ENCODE measurements at places on chromosomes 13 and 19.

DNA sequence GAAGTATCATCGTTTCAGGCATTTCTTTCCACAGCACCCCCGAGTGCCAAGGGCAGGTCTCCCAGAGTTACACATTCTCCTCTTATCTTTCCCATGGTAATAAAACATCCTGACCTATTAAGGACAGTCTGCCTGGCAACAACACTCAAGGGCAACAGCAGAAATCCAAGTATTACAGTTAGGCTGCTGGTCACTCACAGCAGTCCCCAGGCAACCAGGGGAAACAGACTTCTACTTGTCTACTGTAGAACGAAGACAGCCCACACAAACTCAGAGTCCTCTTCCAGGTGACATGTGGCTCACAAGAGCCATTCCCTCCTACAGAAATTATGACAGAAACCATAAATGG, 24.3 kb downstream of the RCBTB1 start:
- peak; percentile 32 for DNase-seq

DNA sequence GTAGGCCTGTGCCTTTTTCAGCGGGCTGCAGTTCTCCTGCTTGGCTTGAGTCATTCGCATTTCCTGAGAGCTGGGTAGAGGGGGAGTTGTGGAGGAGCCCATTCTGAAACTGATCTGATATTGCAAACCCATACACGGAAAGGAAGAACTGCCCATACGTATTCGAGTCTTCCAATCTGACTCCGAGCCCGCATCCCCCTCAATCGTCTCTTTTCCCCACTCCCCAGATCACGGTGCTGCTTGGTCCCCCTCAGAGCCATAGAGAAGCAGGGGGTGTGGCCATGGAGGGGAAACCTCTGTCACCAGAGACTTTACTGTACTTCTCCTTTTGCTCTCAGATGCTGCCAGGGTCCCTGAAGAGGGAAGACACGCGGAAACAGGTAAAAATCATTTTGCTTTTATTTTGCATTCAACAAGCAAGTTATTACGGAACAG, at the start of gene CD22:
CD22 (plus strand) TSS at position 337 of the 435 bp plus-strand sequence. CDS start 2,854 bp downstream, outside the sequence.
- DNase-seq, result no peak

DNA sequence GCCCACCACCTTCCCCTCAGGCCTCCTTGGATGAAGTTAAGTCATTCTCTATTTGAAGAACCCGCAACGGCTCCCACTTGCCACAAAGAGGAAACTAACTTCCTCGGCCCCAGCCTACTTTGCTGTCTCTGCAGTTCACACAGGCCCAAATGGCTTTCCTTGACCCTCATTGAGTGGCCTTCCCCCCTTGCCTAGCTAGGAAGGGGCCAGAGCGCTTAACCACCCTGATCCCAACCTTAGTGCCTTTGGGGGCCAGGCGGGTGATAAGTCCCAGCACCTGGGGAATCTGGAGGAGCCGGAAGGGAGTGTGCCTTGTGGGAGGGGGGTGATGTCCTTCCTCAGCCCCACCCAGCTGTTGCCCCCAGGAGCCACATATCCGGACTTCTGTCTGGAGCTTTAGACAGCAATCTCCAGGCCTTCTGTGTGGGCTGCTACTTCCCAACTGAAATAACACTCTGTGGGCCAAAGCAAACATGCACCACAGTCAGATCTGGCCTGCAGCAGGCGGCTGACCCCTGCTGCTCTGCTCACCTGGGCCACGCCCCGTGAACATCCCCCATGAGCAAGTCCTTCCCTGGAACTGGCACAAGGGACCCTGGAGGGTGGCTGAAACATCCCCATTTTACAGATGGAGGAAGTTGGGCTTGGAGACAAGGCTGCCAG, 10.5 kb downstream of the NECTIN2 start:
- no peak for DNase-seq

GRCh38 chr19:42148266-42148665, 16.0 kb upstream of the POU2F2 start:
- no peak for DNase-seq

GRCh38 chr13:113187263-113187669, 21.2 kb downstream of the PCID2 start:
- DNase-seq, result peak; percentile 98

GRCh38 chr19:53192771-53193534, at the start of gene ZNF665:
Gene ZNF665 (minus strand): TSS chr19:53193358. CDS start chr19:53182898, 10,460 bp downstream.
- DNase-seq, result peak; percentile 86

DNA sequence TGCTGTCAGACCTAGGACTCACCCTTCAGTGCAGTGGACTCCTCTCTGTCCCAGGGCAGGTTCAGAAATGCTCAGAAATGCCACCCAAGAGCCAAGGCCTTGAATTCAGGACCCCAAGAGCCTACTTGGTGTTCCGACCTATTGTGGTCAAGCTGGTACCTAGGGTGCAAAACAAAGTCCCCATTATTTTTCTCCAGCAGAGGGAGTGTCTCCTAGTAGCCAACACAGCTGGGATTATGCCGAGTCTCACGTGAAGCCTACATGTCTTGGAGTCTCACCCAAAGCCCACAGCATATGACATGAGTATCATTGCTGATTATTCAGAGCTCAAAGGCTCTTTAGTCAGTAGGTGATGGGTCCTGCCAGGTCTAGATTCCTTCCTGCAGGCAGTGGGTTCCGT, 671.1 kb upstream of the SPRY2 start:
- DNase-seq, result no peak

- no peak for DNase-seq
Measured at GRCh38 chr13:24250376-24251057, 58.9 kb upstream of the C1QTNF9 start.

DNA sequence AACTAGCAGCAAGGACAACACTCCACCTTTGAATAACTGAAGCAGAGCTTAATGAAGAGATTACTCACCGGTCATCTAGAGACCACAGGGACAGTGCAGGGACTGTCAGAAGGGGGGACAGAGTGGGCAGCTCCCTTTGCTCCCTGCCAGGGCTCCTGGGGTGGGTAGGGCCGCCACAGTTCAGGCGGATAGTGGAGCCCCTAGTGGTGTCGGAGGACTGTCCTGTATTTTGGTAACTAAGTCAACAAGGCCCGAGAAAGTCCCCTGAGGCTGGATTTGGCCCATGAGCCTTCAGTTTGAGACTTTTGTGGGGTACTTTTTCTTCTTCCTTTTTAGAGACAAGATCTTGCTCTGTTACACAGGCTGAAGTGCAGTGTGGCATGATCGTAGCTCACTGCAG, 44.6 kb downstream of the GJA3 start:
- DNase-seq, result no peak

DNA sequence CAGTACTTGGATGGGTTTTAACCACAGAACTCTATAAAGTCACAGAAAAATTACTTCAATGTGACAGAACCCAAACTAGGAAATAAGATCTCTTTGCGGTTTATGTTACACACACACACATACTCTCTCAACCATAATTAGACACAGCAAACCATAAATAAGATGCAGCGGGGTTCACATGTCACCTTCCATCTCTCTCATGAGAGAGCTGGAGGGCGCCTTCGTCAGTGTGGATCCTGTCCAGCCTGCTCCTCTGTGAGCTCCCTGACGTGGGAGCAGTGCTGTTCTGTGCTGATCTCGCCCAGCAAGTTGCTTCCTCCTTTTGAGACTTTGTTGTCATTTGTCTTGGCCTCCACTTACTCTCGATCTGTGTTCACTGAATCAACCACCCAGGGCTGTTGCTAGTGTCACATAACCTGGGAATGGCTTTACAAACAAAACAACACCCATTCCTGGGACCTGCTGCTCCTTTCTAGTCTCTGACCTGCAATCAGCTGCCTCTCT, 204.9 kb upstream of the KL start:
- DNase-seq, result peak; percentile 26

DNA sequence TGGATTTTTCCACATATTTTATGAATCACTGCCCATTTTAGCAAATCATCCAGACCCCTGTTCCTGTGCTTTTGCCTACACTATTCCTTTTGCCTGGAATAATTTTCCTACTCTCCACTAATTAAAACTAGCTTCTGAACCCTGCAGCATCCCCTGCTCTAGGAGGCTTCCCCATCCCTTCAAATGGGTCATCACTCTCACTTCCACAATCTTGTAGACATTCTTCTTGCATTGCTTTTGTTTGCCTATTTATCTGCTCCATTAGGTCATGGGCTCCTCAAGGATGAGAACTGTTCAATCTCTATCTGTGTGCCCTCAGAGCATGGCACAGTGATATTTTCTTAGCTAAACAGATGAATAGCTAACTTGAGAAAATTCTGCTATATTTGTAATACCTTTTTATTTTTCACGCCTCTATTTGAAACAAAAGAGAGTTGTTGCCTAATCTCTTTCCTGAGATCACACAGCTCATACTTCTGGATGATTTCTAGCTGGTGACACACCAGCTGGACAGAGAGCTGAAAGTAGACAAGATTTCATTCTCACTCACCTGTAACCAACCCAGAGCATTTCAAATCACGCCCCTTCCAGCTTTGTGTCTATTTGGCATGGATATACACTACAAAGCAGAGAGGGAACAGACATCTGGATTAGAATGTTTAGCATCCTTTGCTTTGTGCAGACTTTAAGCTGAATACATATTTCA, 466.0 kb downstream of the FOXO1 start:
- DNase-seq, result peak; percentile 36

DNA sequence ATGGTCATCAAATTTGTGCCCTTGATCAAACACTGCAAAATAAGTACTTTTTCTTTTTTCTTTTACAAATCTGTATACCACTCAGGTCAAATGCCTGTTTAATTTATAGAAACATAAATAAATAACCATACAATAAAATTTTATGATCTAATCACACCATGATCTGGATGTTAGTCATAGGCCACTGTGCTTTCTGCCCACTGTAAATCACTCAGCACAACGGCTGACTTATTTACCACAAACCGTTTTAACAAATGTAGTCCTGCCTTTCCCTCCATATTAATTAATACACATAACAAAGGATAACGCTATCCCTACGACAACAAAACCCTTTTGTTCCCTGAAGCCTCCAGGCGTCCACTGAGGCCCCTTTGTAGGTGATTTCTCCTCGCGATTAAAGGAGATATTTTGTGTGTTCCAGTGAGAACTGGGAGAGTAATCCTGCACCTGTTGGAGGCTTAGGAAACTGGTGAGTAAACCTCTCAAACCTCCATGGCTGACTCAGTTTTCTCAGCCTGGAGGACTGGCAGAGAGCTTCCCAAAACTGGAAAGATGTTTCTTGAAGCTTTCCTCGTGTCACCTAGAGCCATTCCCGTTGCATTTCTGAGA, 477.1 kb upstream of the SGCG start:
- peak; percentile 14 for DNase-seq

DNA sequence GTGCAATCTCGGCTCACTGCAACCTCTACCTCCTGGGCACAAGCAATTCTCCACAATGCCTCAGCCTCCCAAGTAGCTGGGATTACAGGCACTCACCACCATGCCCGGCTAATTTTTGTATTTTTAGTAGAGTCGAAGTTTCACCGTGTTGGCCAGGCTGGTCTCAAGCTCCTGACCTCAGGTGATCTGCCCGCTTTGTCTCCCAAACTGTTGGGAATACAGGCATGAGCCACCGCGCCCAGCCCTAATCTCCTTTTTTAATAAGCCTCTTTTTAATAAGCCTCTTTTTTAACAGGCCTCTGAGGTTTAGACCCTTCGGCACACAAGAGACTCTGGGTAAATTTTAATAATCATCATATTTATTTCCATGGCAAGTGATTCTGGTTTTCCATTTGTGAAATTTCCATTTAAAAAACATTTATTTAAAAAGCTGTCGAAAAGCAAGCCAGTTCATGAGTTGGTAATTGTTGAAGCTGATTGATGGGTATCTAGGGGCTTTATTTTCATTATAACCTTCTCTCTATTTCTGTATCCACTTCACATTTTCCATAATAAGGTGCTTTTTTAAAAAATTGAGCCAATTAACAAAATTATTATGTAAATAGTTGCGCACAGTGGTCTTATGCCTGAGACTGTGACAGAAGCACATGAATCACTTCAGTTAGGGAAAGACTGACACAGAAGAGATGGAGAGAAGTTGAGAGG, 11.8 kb downstream of the POU2F2 start:
- DNase-seq, result no peak

- DNase-seq, result no peak
Measured at GRCh38 chr13:113962975-113963374, 10.9 kb downstream of the C13orf46 start.

GRCh38 chr19:1481893-1482360, 2.9 kb upstream of the C19orf25 start:
- no peak for DNase-seq

DNA sequence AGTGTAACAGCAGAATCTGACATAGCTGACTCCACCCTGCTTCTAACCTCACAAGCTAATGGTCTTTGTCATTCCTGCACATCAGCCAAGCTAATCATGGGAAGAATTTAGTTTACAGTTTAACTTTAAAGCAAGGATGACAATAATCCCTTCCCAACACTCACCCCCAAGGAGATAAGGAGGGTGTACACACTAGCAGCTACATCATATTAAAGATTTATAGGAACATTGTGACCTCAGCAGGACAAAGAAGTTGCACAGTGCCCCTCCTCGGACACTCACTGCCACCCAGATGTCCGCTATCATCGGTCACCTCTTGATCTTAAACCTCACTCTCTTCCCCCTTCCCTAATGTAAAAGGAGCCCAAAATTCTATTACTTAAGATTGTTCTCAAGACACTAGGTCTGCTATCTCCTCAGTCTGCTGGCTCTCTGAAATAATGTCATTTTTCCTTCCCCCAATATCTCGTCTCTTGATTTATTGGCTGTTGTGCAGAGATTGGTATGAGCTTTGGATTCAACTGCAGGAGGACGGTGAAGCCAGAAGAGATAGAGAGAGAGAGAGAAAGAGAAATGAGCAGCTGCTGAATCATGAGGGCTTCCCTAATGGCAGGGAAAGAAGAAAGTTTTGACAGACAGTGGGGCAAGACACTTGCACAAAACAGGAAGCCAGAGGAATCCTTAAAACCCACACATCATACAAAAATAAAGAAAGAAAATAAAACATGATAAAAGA, 17.5 kb upstream of the FFAR2 start:
- peak; percentile 13 for DNase-seq

Data from kidney tubule cell (primary cell).